H54 (cell line): ENCODE measurements at places on chromosomes 1 and 21.

GRCh38 chr1:68230901-68231626 is 1.3 kb downstream of the WLS start:
- peak; percentile 40 for DNase-seq

- DNase-seq, result no peak
These were observed 72.5 kb downstream of the NTMT2 start for GRCh38 chr1:170218257-170218650.

DNA sequence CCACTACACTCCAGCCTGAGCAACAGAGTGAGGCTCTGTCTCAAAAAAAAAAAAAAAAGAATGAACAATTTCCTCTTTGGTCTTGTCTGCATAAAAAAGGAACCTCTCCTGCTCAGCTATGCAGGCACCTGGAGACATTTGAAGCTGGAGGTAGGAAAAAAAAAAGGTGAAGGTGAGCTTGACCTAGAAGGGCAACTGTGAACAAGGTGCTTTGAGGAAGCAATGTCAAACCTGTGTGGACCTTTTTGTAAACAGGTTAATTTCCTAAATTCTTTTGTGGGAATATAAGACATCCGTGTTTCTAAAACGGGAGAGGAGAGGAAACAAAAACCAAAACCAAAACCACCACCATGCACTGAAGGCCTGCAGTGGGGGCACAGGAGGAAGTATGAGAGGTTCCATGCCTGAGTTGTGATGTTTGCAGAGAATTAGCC is 77.5 kb downstream of the SLC45A1 start:
- no peak for DNase-seq

GRCh38 chr1:38474738-38475623 is 384.6 kb downstream of the RRAGC start:
- DNase-seq, result no peak

- DNase-seq, result no peak
These were observed 16.3 kb upstream of the OR10K1 start for GRCh38 chr1:158445376-158445775.

DNA sequence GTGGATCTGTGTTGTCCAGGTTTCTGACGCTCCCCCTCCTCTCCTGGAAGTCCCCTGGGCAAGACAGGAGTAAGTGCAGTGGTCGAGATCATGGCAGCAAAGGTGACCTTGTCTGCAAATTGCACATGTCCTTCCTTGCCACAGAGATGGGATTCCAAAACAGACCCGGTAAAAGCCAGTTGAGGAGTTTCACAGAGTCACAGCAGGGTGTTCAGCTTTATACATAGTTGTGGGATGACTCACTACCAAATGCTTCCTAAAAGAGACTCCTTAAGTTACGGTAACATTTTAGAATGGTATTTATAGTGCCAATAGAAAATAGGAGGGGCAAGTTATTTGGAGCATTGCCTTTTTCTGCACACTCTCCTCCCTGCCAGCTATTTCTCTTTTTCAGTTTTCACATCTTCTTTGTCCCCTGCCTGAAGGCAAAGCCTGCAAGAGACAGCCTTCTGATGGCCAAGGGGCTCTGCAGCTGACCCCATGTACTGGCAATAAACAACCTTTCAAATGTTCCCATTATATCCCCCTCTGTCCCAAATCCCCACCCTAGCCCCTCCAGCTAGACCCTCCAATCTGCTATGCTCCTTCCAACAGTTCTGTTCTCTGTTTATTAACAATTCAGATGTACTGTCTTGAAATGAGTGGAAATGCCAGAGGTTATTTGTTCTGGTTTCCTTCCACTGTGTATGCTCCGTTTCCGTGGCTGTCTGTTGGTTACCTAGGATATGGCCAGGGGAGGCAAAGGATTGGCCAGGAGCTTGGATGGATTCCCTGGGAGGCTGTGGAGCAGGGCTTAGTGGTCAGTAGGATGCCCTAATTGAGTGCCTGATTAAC is 115.0 kb downstream of the TGFB2 start:
- DNase-seq, result peak; percentile 55

DNA sequence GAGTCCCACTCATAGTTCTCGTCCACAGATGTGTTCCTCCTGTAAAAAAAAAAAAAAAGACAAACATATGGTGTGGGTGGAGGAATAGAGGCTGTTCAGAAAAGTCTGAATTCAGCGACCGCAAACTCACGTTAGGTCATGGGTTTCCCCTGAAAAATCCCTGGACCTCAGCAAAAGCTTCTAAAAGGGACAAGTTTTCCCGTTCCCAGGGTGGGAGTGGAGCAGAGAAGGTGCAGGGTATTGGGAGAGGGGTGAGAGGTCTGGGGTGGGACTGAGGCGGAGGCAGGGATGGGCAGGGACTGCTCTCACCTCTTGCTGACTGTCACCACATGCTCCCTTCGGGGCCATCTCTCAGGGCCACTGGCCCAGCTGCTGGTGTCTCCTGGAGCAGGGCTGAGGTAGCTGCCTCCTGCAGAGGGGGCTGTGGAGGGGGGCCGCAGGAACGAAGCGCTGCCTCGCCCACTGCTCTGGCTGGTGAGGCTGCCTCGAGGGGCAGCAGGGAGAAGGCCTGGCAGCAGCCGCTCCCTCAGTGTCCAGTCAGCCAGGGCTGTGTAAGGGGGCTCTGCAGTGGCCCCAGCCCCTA is 2.6 kb upstream of the TAGLN2 start:
- DNase-seq, result no peak
